ENCODE measurements at places on chromosomes 7 and 10.

DNA sequence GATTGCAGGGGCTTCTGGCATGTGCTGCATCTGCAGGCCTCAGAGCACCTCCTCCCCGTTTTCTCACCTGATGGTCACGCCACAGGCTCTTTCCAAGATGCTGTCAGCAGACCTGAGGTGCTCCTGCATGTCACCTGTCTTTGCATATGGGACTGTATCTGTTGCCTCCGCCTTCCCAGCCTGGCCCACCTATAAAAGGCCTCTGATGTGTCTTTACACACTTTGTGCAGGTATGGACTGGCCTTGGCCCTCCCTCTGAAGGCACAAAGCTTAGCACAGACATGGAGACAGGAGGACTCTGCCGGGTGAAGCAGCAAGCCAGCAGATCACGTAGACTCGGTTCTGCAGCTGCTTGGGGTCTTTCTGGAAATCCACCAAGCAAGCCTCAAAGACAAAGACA is 220.9 kb upstream of the PPP2R2D start:
- DNase-seq: no peak

DNA sequence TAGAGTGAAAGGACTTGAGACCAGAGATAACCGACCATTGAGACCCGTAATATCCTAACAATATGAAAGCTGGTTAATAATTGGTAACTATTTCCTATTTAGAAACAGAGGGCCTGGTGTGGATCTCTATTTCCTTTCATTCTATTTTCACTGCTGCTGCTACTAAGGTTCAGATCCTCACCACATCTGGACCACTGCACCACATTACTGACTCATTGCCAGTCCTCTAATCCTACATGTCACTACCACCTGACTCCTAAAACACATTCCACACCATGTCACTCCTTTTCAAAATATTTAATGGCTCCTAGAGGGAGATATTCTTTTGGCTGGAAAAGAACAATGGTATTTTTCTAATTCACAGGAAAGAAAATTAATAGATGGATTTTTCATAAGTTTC is 6.4 kb downstream of the USP54 start:
- no peak for DNase-seq

GRCh38 chr7:88117325-88117724 is 102.5 kb downstream of the SRI start:
- DNase-seq: no peak

DNA sequence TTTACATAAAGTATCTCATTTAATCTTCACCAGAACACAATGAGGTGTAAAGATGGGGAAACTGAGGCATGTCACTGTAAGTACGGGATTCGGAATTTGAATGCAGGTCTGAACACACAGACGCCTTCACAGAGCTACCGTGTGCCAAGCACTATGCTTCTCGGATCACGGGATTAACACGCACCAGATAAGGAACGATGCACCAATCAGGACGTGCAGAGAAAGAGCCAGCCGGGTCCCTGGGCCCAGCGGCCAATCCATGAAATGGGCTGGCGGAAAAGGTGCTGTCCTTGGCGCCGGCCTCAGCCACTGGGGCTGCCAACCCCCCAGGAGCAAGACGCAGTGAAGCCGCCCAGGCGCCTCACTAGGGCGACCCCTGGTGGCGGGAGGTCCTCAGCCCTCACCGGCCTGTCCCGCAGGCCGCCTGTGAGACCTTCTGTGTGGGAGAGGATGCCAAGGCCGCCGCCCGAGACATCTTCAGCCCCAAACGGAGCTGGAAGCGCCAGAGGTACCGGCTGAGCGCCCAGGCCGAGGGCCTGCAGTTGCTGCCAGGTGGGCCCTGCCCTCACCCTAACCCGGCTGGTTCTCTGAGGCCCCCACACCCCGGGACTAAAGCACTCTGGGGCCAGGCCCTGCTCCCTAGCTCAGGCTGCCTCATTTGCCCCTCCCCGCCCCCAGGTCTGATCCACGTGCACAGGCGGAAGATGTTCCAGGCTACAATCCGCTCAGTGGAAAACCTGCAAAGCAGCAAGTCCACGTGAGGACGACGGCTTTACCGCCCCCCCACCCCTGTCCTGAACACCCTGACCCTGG is 15.6 kb downstream of the ATG9B start:
- no peak for DNase-seq

- no peak for DNase-seq
Measured at GRCh38 chr7:151146761-151147160, 20.7 kb downstream of the GBX1 start.

DNA sequence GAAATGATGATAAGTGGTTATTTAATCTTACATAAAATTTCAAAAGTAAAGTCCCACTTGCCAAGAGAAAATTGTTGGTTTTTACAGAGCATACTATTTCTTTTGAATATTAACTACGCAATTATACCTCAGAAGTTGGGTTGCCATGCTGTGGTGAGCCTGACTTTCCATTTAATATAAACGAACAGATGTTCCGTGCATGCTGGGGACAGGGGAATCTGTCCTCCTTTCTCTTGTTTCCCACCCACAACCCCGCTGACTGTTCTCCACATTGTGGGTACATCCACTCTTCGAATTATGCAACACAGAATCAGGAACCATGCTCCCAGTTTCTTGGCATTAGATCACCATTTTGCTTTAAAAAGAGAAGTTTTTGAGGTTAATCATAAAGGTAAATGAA is 29.2 kb upstream of the RTKN2 start:
- no peak for DNase-seq

- no peak for DNase-seq
Measured at GRCh38 chr10:79133416-79133815, 64.7 kb downstream of the ZMIZ1 start.

DNA sequence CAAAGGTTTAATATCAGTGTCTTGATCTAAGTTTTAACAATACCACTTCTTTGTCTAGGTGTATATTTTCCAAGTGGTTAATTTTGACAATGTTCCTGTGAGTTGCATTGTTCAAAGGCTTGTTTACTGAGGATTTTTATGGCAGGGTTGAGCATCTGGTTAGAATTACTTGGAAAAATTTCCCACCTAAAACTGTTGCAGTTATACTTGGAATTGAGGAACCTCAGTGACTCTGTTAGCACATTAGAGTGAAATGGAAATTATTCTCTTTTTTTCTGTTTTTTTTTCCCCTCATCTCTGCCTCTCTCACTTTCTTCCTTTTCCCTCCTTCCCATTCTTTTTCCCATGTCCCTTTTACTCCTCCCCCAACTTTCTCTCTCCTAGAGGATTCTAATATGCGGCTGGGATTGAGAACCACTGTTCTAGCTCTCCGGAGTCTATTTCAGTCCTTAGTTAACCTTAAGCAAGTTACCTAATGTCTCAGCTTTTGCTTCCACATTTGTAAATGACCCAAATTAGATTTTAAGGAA is 107.0 kb downstream of the PODXL start:
- no peak for DNase-seq

DNA sequence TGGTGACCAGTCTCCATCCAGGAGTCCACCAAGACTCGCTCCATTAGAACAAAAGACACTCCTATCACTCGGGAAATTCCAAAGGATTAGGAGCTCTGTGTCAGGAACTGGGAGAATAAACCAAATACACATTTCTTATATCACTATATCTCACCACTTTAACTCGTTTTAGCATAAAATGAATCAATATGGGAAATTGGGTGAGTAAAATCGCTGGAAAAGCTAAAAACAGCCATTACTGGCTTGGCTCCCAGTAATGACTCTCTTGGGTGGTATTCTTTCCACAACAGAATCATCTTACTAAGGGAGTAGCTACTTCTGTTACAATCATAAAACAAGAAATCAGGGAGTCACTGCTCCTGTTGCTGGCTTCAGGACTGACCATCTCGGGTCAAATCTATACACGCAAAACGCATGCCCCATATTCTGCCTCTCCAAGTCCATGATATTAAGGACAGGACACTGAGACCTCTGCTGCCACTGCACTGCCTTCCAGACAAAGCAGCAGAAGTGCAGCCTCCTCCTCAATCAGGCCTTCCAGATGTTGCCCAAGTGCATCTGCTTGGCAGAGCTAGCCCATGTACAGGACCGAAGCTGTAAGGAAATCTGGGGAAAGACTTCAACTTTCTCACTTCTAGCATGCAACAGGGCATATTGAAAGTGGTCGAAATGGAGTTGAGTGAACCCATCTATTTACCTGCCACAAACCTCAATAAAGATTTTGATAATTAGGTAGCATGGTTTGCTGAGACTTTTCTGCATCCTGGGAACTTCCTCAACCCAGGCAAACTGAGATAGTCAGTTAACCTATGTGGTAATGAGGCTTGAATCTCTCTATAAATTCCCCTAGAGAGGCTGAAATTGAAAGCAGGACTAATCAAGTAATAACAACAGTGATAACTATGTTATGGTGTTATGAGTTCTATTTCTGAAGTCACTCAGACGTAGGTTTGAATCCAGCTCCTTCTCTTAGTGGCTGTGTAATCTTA is 14.4 kb upstream of the PANK1 start:
- DNase-seq: no peak

DNA sequence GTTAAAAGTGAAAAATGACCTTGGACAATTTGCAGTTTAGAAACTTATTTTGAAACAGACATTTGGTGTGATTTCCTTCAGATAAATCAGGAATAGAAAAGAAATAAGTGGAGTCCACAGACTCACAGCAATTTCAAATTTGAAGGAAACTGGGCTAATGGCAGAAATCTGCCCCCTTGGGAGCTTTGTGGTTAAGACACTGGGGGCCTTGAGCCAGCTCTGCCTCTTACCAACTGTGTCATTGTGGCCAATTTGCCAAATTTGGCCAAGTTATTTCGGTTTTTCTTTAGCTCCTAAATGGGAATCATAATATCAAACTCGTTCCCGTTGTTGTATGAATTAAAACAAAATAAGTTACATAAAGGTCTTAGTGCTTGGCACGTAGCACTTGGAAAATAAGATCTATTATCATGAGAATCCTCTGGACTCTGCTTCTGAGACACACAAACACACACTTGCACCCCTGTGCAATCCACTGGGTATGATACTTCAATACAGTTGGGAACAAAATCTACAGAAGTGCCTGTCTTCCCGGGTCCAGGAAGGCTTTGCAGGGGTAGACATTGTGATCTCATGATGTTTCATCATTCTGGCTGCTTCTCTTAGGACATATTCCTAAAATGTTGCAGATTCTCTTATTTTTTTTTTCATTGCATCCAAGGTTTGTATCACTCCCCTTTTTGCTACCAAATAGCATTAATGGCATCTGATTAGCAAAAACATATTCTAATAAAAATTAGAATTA is 4.9 kb downstream of the ARMC3 start:
- DNase-seq: no peak

- no peak for DNase-seq
Measured at GRCh38 chr10:67225226-67225625, 299.4 kb downstream of the LRRTM3 start.

DNA sequence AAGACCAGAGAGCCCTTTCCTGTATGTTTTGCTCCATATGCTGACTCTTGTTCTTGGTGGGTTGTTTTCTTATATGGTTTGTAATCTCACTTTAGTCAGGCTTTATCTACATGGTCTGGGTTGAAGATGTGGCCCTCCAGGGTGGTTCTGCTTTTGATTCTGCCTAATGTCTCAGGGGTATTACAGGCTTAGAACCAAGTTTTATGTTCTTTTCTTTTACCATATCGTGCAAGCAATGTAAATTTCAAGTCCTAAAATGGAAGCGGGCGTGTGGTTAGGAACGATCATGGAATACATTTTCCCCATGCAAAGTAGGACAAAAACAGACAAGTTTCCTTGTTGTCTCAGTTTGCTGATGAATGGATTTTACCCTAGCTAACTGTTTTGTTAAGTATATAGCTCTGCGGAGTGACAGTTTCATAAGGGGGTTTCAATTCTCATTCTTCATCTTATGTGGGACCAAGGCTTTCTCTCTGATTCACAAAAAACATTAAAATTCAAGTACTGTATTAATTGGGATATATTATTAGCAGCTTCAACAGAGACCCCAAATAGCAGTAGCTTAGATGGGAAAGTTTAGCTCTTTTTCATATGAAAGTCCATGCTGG is 58.7 kb downstream of the MTURN start:
- no peak for DNase-seq

- no peak for DNase-seq
Measured at GRCh38 chr10:49564461-49565009, 25.6 kb upstream of the ERCC6 start.

GRCh38 chr7:136102881-136103280 is 125.7 kb upstream of the MTPN start:
- no peak for DNase-seq

DNA sequence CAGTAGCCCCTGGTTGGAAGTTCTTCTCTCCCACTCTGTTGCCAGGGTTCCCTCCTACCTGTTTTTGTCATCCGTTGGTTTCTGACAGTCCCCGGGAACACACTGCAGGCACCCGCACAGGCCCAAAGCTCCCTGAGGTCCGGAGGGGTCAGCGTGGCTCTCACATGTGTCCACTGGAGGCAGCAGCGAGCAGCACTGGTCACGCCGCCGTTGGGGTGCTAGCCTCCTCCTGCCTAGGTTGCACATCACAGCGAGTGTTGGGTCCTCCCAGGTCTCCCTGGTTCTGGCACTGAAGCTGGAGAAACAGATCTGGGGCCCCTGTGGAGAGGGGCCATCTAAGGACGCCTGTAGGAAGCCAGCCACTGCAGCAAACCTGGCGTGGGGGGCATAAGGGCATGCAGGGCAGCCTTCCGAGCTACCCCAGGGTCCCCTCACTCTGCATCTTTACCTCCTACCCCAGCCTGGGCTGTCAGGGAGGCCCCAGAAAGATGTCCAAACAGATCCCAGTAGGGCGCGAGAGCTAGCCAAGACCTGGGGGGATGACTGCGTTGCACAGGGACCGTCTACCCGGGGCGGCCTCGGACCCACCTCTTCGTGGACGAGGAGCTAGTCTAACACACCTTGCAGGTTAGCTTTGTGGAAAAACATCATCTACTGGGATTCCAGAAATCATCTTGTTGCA is 28.9 kb downstream of the LRRC27 start:
- no peak for DNase-seq

- DNase-seq: no peak
Measured at GRCh38 chr10:73647875-73648651, 6.8 kb upstream of the MYOZ1 start.

- no peak for DNase-seq
Measured at GRCh38 chr7:105003275-105003674, 10.7 kb upstream of the KMT2E start.

GRCh38 chr10:49080071-49080470 is 35.3 kb downstream of the VSTM4 start:
- no peak for DNase-seq

- no peak for DNase-seq
Measured at GRCh38 chr7:16207321-16207720, 214.0 kb downstream of the CRPPA start.

DNA sequence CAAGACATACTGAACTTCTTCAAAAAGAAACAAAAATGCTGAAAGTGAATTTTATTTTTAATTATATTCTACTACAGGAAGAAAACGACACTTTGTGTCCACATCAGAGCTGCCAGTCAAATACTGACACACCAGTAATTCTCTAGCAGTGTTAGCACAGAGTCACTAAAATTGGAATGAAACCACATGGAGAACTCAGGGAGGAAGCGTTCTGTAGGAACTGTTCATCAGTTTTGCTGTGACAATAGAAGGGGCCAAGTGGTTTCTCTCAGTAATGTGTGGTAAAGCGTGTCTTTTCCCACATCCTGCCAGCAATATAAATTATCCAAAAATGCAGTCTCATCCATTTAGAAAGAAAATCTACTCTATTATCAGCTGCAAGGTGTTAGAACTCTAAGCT is 683.3 kb downstream of the GRM8 start:
- DNase-seq: no peak
